ENCODE measurements at places on chromosomes 12 and 14. TPM values are rescaled to one million over a fixed set of nuclear protein-coding genes. Genes with fewer than 3 reads are reported as not detected.

DNA sequence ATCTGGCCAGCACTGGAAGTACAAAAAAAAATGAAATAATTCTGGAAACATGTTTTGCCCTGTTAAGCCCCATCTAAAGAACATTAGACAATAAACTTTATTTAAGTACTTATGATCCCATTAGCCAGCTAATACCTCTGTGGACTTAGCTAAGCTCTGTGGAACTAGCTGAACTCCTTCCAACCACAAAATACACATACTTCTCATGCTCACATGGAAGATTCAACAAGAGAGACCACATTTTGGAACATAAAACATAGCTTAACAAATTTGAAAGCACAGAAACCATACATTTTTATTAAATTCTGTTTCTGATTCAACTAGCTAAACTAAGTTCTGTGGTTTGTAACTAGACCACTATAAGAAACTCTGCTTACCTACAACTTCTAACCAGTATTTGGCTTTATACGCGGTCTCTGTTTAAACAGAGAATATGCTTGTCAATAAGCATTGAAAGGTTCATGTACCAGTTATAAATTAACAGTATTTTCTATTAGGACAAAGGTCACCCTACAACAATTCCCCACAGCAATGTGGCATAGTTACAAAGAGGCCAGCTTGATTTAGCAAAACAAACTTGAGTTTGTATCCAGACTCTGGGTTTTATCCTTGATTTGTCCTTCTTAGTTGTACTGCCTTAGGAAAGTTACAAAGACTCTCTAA lies 300.1 kb downstream of the C12orf50 start:
- DNase-seq, result peak; percentile 2
- no peaks in the 10 kb centered on the region for H3K4me1 ChIP-seq
- no peaks in the 10 kb centered on the region for H3K27me3 ChIP-seq
- peak overlapping the region; percentile 3 for H3K27ac ChIP-seq

GRCh38 chr12:76674669-76675315 lies 89.1 kb upstream of the ZDHHC17 start:
- H3K4me3 ChIP-seq, result no peak overlapping the region
- H3K27me3 ChIP-seq, result no peaks in the 10 kb centered on the region
- H3K27ac ChIP-seq, result no peak overlapping the region
- H3K4me1 ChIP-seq, result no peaks in the 10 kb centered on the region
- DNase-seq, result no peak
- H3K36me3 ChIP-seq, result no peaks in the 10 kb centered on the region

DNA sequence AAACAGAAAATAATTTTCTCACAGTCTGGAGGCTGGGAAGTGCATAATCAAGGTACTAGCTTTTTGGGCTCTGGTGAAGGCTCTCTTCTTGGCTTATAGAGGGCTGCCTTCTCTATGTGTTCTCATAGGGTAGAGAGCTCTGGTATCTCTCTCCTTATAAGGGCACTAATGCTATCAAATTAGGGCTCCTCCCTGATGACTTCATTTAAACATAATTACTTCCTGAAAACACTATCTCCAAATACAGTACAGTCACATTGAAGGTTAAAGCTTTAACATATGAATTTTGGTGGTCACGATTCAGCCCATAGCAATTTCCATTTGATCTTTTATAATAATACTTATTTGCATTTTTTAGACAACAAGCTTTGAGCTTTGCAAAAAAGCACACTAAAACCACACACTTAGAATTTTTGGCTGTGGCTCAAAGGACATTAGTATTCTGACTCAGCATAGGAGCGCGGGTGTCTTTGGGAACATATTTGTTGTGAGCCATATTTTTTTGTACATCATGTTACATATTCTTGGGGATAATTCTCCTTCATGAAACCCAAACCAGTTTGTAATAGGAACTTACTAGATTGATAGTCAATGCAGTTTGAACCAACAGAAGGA lies 808.1 kb upstream of the FBXO33 start:
- no peaks in the 10 kb centered on the region for H3K36me3 ChIP-seq
- H3K27me3 ChIP-seq, result no peaks in the 10 kb centered on the region
- H3K4me1 ChIP-seq, result no peaks in the 10 kb centered on the region
- H3K4me3 ChIP-seq, result no peak overlapping the region
- DNase-seq, result no peak
- H3K27ac ChIP-seq, result no peak overlapping the region

GRCh38 chr14:93103392-93104080 lies 12.2 kb downstream of the ITPK1 start:
- DNase-seq, result peak; percentile 59
- no peaks in the 10 kb centered on the region for H3K27me3 ChIP-seq
- H3K4me3 ChIP-seq, result no peak overlapping the region

GRCh38 chr12:121810234-121810817 lies 6.5 kb downstream of the SETD1B start:
- no peaks in the 10 kb centered on the region for H3K27me3 ChIP-seq
- DNase-seq, result no peak
- no peak overlapping the region for H3K27ac ChIP-seq
- H3K36me3 ChIP-seq, result peaks cover 43% of the 10 kb centered on the region

- H3K4me1 ChIP-seq, result no peaks in the 10 kb centered on the region
- no peak overlapping the region for H3K27ac ChIP-seq
- no peaks in the 10 kb centered on the region for H3K27me3 ChIP-seq
- H3K36me3 ChIP-seq, result no peaks in the 10 kb centered on the region
- H3K4me3 ChIP-seq, result no peak overlapping the region
Observed at GRCh38 chr12:58701536-58701935, 218.8 kb downstream of the LRIG3 start.

GRCh38 chr12:31393004-31393550 lies 67.1 kb upstream of the SINHCAF start:
- H3K4me3 ChIP-seq, result no peak overlapping the region
- no peaks in the 10 kb centered on the region for H3K4me1 ChIP-seq
- no peak for DNase-seq

- DNase-seq, result no peak
- H3K36me3 ChIP-seq, result no peaks in the 10 kb centered on the region
- no peak overlapping the region for H3K4me3 ChIP-seq
- no peak overlapping the region for H3K27ac ChIP-seq
Observed at GRCh38 chr14:66240105-66240504, 246.1 kb upstream of the CCDC196 start.

GRCh38 chr14:101927859-101928258 lies 36.5 kb upstream of the DYNC1H1 start:
- H3K4me1 ChIP-seq, result no peaks in the 10 kb centered on the region
- H3K27me3 ChIP-seq, result no peaks in the 10 kb centered on the region
- no peak overlapping the region for H3K27ac ChIP-seq
- no peak overlapping the region for H3K4me3 ChIP-seq
- DNase-seq, result peak; percentile 67
- H3K36me3 ChIP-seq, result peaks cover 10% of the 10 kb centered on the region

GRCh38 chr14:21109377-21110138 lies 8.7 kb downstream of the TMEM253 start:
- H3K36me3 ChIP-seq, result no peaks in the 10 kb centered on the region
- H3K4me1 ChIP-seq, result peaks cover 19% of the 10 kb centered on the region
- peak; percentile 80 for DNase-seq
- no peaks in the 10 kb centered on the region for H3K27me3 ChIP-seq

The DBX2 gene
- polyA plus RNA-seq, result not detected

The EML5 gene
- 0.26 TPM for polyA plus RNA-seq

The RAPGEF3 gene
- 84.3 TPM for polyA plus RNA-seq

The LRRC10 gene
- polyA plus RNA-seq, result not detected

The SLC5A8 gene
- polyA plus RNA-seq, result 2.7 TPM

The CFAP54 gene
- polyA plus RNA-seq, result 0.13 TPM

The MDP1 gene
- polyA plus RNA-seq, result 55.4 TPM
